ENCODE measurements at places on chromosomes 16 and 17. TPM values are rescaled to one million over a fixed set of nuclear protein-coding genes. Genes with fewer than 3 reads are reported as not detected.

DNA sequence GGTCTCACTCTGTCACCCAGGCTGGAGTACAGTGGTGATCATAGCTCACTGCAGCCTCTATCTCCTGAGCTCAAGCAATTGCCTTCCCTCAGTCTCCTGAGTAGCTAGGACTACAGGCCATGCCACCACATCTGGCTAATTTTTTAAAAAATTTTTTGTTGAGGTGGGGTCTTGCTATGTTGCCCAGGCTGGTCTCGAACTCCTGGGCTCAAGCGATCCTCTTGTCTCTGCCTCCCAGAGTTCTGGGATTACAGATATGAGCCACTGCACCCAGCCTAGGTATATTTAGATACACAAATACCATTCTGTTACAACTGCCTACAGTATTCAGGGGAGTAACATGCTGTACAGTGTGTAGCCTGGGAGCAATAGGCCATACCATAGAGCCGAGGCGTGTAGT lies 14.3 kb downstream of the POLR3E start:
- H3K27ac ChIP-seq: no peak overlapping the region
- no peak overlapping the region for H3K4me3 ChIP-seq
- H3K36me3 ChIP-seq: peaks cover 9% of the 10 kb centered on the region
- DNase-seq: no peak

DNA sequence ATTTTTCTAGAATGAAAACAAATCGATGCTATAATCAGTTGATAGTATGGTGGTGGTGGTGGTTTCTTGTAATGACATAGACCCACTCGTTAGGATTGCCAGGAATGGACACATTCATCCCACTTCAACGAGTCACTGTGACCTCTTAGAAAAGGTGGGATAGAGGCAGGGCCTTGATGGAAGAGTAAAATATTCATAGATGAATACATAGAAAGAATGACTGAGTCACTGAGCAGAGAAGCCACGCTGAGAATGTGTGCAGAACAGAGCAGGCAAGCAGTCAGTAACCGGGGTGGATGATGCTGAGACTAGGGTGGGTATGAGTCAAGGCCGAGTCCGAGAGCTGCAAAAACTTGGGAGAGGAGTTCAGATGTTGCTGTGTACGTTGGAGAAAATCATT lies 129.9 kb downstream of the PITPNC1 start:
- peaks cover 23% of the 10 kb centered on the region for H3K36me3 ChIP-seq
- peaks cover 30% of the 10 kb centered on the region for H3K4me1 ChIP-seq
- no peaks in the 10 kb centered on the region for H3K27me3 ChIP-seq
- no peak overlapping the region for H3K4me3 ChIP-seq
- no peak overlapping the region for H3K27ac ChIP-seq
- no peak for DNase-seq

GRCh38 chr17:41957031-41957868 lies 9.3 kb upstream of the CNP start:
- peaks cover 1% of the 10 kb centered on the region for H3K4me1 ChIP-seq
- peaks cover 1% of the 10 kb centered on the region for H3K36me3 ChIP-seq
- H3K4me3 ChIP-seq: no peak overlapping the region
- peaks cover 4% of the 10 kb centered on the region for H3K27me3 ChIP-seq

DNA sequence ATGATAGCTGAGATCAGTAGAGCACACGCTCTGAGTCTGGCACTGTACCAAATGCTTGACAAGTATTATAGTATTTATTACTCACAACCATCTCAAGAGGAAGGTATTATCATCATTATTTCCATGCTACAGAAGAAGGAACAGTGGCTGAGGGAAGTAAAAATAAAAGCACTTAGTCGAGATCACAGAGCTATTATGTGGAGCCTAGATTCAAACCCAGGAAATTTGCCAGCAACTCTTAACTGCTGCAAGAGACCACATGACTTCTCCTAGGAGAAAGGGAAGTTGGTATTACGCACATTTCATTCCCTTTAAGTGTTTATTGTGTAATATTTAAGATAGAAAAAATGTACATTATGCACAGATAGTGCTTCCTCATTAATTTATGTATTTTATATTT lies 1.0 kb upstream of the RHOT1 start:
- H3K27me3 ChIP-seq: no peaks in the 10 kb centered on the region
- peaks cover 33% of the 10 kb centered on the region for H3K4me1 ChIP-seq
- H3K27ac ChIP-seq: peak overlapping the region; percentile 74
- peak overlapping the region; percentile 79 for H3K4me3 ChIP-seq
- peaks cover 3% of the 10 kb centered on the region for H3K36me3 ChIP-seq

DNA sequence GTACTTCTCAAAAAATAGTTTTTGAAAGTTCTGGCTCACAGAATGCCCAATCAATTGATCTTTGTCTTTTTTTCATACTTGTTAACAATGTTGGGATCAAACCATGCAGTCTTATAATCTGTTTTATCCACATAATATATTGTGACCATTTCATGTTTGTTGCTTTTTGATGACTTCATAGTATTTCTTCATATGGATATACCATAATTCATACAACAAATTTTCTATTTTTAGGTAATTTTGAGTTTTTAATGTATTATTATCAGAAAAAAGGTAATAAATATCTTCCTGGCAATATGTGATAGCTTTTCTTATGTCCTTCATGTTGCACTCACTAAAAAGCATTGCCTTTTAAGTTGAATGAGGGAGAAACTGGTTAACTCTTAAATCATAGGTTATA lies 44.8 kb downstream of the TBC1D26 start:
- H3K4me1 ChIP-seq: no peaks in the 10 kb centered on the region
- H3K36me3 ChIP-seq: peaks cover 7% of the 10 kb centered on the region
- DNase-seq: no peak
- no peak overlapping the region for H3K27ac ChIP-seq
- no peak overlapping the region for H3K4me3 ChIP-seq
- peaks cover 26% of the 10 kb centered on the region for H3K27me3 ChIP-seq

DNA sequence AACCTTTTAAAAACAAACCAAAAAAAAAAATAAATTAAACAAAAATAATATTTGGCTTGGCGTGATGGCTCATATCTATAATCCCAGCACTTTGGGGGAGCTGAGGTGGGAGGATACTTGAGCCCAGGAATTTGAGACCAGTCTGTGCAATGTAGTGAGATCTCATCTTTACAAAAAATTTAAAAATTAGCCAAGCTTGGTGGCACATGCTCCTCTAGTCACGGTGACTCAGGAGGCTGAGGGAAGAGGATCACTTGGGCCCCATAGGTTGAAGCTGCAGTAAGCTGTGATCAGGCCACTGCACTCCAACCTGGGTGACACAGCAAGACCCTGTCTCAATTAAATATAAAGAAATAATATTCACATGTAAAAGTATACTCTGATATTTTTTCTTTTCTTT lies 12.2 kb downstream of the GNGT2 start:
- peaks cover 26% of the 10 kb centered on the region for H3K4me1 ChIP-seq
- H3K27me3 ChIP-seq: no peaks in the 10 kb centered on the region
- H3K27ac ChIP-seq: no peak overlapping the region

CD300LD gene
- total RNA-seq: not detected

DNA sequence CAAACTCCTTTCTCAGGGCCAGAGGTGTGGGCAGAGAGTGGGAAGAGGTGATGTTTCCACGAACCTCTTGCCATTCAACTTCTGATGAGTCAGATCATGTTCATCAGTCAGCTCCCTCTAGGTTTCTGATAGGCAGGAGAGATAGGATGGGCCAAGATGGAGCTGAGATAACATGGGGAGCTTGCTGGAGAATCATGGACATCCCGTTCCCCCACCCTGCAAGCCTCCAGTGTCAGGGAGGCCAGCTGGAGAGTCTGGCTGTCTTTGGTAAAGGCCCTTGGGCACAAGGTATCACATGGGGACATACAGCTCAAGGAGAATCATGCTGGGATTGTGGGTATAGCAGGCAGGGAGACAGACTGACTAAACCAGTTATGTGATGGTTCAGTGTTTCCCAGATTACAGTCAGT lies 136.0 kb upstream of the IRX3 start:
- peaks cover 2% of the 10 kb centered on the region for H3K27me3 ChIP-seq
- H3K36me3 ChIP-seq: no peaks in the 10 kb centered on the region
- H3K4me1 ChIP-seq: no peaks in the 10 kb centered on the region
- no peak overlapping the region for H3K27ac ChIP-seq
- DNase-seq: no peak
- H3K4me3 ChIP-seq: no peak overlapping the region

GRCh38 chr17:11608396-11608795 lies 10.1 kb downstream of the DNAH9 start:
- no peaks in the 10 kb centered on the region for H3K4me1 ChIP-seq
- H3K36me3 ChIP-seq: no peaks in the 10 kb centered on the region
- no peak overlapping the region for H3K4me3 ChIP-seq
- H3K27ac ChIP-seq: no peak overlapping the region

DNA sequence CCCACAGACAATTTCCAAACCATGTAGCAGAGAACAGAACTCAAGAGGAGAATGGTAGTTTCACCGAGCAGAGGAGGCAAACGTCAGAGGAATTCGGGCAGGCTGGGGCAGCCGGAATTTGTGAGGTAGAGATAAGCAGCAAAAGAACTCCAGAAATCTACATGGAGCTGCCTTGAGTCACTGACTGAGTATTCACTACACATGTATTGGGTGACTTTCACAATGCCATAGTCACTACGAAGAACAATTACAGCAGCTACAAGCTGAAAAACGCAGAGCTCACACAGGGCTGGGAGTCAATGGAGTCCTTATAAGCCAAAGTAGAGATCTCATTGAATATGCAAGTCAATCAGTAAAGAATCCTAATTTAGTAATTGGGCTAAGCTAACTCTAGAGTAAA lies 13.4 kb downstream of the CMC2 start:
- peaks cover 19% of the 10 kb centered on the region for H3K36me3 ChIP-seq
- H3K27ac ChIP-seq: no peak overlapping the region
- no peak overlapping the region for H3K4me3 ChIP-seq
- H3K27me3 ChIP-seq: no peaks in the 10 kb centered on the region
- peaks cover 21% of the 10 kb centered on the region for H3K4me1 ChIP-seq
- DNase-seq: no peak

AXIN2 gene
- 9.8 TPM for total RNA-seq

GRCh38 chr17:60557805-60558204 lies 31.8 kb upstream of the APPBP2 start:
- no peak for DNase-seq
- no peak overlapping the region for H3K27ac ChIP-seq

GRCh38 chr17:21275579-21276263 lies 8.8 kb upstream of the MAP2K3 start:
- H3K4me3 ChIP-seq: peak overlapping the region; percentile 85
- H3K36me3 ChIP-seq: no peaks in the 10 kb centered on the region
- H3K4me1 ChIP-seq: peaks cover 37% of the 10 kb centered on the region
- peak overlapping the region; percentile 82 for H3K27ac ChIP-seq

Data from activated naive CD8-positive, alpha-beta T cell treated with anti-CD3 and anti-CD28 coated beads, Interleukin-2, amount 10 ng/mL, durations not matched to agents 7 days and 5 days (primary cell).